ENCODE measurements at places on chromosomes 5 and 9.

DNA sequence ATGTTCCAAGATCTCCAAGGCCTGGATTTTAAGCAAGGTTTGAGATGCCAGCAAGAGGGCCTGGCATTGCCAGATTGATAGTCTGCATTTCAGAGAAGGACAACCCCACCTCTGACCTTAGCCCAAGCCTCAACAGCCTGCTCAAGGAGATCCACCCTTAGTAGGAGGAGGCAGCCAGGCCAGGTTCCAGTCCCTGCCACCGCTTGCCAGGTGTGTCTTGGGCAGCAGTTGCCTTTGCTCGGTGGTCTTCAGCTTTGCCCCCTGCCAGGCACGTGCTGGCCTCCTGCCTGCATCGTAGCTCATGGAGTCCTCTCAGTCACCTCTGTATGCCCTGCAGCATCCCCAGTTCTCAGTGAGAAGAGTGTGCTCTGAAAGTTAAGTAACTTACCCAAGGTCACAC is 134.2 kb downstream of the KCNIP1 start:
- no peak for DNase-seq

DNA sequence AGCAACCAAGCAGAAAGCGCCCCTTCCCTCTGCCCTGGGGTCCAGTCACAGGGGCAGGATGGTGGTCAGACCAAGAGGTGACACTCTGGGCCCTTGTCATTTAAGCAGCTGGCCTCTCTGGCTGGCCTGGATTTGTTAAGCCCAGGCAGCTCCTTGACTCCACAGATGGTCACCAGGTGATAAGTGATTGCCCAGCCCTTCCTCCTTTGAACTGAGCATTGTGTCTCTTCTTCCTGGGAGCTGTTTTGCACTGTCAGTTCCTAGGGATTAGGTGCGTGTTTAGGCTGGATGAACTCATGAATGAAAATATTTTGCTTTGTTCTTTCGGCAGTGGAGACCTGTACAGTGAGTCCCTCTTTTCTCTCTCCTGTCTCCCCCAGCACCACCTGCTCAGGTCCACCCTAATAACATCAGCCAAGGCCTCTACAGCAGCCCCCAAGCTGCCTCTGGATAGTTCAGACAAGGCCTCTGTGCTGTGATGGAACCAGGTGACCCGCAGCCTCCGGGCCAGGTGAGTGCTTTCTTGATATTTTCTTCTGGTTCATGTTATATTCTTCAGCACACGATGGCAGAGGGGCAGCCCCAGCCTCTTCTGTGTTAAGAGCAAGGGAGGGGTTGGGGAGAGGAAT is 139.7 kb upstream of the PITX1 start:
- DNase-seq: no peak

DNA sequence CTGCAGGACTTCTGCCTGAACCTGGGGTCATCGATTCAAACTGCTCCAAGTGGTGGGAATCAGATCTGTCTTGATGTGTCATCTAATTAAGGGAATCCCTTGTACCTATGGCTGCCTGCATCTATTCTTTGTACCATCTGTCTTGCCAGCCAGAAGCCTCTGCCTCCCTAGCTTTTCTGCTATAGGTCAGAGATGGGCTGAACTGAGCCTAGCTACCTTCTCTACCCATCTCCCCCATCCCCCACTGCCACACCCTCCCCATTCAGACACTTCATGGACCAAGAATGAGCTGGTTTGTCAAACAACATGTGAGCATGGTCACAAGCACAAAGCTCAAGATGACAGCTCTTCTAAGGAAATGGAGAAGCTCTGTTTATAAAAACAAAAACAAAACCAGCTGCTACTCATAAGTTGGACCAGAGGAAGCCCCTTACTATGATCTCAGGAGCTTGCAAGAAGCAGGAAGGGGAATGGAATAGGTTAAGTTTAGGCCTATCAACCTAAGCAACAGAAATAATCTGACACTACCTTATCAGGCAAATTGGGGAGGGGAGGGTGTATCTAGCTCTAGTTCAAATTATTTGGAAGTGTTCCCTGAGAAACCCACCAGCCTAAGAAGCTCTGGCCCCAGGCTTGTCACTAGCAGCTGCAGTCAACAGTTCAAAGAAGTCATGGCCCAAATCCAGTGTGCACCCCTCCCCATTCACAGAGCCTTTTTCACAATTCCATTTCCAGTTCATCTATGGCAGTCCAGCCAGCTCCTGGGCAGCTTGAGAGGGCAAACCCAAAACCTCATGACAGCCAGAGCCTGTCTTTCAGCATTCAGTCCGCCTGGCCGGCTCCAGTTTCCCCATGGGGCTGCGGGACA is 29.9 kb downstream of the SKP1 start:
- DNase-seq: no peak

GRCh38 chr9:82600536-82601292 is 462.2 kb downstream of the RASEF start:
- no peak for DNase-seq

DNA sequence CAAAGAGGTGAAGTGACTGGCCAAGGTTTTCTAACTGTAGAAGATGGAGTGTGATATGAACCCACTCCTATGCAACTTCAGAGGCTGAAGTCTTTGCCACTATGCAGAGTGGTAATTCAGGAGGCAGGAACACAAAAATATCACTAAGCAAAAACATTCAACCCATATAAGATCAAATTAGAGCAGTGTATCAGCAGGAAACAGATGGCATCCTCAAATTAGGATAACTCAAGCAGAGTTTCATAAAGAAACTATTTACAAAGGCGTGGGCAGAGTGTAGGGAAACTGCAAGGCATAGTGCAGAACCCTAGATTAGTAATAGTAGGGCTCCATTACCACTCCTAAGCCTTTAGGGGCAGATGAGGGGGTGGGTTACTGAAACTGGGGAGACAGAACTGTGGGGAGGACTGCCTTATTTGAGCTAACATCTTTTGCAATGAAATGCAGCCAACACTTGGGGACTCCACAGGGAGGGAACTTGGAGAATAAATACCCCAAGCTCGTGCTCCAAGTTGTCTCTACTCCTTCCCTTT is 72.2 kb downstream of the PTTG1 start:
- DNase-seq: no peak

- no peak for DNase-seq
Measured at GRCh38 chr5:145161391-145161790, 673.8 kb downstream of the PRELID2 start.

GRCh38 chr5:40217553-40217952 is 462.2 kb upstream of the PTGER4 start:
- no peak for DNase-seq

DNA sequence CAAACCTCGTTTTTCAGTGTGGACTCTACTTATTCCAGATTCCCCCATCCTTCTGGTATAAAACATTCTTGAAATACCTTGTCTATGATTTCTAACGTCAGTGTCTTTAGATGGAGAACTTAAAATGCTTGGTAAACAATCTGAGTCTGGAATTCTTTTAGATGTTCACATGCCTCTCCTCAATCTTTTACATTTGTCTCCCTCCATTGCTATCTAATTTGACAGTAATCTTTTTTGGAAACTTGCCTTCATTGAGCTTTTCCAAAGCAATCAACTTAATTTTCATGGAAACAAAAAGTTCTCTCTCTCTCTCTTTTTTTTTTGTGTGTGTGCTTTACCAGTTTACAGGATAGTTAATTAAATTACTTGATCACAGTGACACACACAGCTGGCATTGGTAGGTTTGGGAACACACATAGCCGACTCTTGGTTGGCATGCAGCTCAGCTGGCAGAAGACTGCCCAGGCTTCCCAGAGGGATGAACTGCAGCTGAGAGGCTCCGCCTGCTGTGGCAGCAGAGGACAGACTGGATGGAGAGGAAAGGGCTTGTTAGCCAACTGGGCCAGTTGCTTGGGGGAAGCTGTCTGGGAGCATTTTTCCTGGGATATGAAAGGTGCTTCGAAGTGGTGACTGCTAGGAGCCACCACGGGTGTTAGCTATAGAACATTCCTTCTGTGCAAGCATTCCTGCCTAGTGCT is 271.3 kb downstream of the ZSWIM6 start:
- DNase-seq: no peak

DNA sequence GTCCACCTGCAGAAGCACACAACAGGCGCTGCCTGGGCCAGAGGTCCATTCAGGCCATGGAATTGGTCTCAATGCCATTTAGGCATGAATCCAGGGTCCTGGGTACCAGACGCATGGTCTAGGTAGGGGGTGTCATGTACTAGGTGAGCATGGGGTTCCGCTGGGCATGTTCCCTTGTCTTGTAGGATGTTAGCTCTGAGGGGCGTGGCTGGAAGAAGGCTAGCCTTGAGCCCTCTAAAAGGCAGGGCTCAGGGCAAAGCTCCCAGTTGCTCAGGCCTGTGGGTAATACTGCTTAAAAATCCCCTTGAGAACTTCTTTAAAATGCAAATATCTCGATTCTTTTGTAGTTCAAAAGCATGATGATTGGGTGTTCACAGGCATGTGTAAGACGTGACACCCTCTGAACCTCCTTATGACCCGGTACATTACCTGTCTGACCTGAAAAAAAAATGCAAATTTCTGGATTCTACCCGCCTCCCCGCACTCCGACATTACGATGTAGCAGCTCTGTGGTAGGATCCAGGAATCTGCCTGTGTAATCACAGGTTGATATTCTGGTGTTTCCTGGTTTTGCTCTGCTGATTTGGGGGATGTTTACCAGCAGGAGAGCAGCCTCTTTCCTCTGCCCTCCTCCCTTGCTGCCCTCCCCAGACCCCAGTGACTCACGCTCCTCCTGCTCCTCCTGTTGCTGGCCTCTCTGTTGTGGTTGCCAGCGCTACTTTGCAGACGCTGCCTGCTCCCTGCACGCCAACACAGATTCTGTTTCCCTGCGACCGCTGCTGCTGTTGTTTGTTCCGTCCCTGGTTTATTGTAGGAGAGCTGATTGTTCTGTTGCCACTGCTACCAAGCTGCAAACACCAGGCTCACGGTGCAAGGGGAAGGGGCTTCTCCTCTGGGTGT is 5.7 kb downstream of the TMC1 start:
- peak; percentile 59 for DNase-seq

DNA sequence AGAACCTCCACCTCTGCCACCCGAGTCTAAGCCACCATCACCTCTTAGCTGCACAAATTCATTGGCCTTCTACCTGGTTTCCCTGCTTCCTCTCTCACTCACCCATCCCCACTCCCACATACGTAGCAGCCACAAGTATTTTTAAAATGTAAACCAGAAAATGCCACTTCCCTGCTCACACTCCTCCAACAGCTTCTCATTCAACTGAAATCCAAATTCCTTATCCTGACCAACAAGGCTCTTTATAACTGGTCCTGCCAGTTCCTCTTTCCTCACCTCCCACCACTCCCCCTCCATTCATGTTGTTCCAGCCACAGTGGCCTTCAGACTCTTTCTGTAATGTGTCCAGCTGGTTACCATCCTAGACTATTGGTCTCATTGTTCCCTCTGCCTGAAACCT is 25.0 kb upstream of the PALM2AKAP2 start:
- DNase-seq: no peak

Data from fibroblast of skin of left biceps (primary cell).